NCI-H748 treated with DMSO at 0.1 percent for 48 hours (cell line): ENCODE measurements at places on chromosomes 2 and 18.

- DNase-seq, result no peak
Observed at GRCh38 chr18:34039201-34039600, 185.5 kb downstream of the NOL4 start.

GRCh38 chr2:169664978-169665930 is 29.0 kb downstream of the CFAP210 start:
- no peak for DNase-seq

- no peak for DNase-seq
Observed at GRCh38 chr2:120764991-120765677, 29.5 kb downstream of the GLI2 start.

GRCh38 chr2:165698444-165698884 is 95.6 kb downstream of the GALNT3 start:
- DNase-seq, result peak; percentile 91
